ENCODE measurements at places on chromosomes 2 and 18.

DNA sequence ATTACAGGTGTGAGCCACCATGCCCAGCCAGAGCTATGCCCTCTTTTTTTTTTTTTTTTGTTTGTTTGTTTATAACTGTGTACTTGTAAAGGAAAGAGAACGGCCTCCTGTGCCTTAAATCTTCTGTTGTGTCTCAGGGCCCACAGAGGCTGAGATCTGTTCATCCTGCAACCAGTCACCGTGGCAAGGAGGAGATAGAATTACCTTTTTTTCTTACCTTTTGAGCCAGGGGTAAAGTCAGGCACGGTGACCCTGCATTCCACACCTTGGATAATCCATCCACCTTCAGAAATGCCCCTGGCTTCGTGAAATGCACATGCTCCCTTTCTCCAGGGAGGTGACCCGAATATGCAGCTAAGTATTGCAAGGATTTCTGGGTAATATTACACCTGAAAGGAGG is 12.8 kb downstream of the NEDD4L start:
- DNase-seq = no peak

DNA sequence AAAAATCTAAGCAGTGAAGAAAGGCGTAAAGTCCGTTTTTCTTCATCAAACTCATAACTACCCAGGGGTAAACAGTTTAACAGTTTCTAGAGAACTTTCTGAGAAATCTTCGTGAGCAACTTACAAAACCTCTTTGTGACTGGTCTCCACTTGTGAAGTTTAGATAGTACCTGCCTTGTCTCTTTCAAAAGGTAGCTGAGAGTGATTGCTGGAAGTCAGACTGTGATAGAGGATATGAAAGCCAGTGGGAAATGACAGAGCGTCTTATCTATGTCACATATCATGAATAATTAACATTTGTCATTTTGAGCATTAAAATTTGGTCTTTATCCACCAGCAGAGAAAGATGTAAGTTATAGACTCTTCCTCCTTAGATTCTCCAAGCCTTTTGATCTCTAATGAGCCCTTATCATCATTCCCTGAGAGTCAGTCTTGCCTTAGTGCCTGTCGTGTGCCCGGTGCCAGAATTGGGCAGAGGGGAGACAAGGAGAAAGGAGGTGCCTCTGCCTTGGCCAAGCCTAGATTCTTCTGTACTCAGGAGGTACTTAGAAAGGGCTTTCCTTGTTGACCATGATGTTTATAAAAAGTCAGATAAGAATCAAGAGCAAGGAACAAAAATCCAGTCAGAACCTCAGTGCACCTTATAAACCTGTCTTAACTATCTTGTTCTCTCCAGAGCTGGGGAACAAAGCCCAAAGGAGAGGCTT is 205.1 kb upstream of the EPAS1 start:
- no peak for DNase-seq

GRCh38 chr2:237474442-237474911 is 12.6 kb upstream of the MLPH start:
- DNase-seq = no peak

DNA sequence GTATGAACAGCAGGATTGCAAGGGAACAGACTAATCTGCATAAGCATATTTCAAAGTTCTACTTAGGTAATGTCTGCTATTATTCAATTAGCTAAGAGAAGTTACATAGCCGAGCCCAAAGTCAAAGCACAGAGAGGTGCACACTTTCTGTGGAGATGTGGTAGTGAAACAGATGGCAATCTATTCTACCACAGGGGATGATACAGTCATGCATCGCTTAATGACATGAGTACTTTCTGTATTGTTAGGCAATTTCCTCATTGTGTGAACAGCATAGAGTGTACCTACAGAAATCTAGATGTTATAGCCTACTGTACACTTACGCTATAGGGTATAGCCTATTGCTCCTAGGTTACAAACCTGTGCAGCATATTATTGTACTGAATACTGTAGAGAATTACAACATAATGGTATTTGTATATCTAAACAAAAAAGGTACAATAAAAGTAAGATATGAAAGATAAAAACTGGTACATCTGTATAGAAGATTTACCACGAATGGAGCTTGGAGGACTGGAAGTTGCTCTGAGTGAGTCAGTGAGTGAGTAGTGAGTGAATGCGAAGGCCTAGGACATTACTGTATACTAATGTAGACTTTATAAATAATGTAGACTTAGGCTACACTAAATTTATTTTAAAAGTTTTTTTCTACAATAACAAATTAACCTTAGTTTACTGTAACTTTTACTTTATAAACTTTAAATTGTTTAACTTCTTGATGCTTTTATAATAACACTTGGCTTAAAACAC is 197.6 kb downstream of the MBD5 start:
- DNase-seq = no peak

DNA sequence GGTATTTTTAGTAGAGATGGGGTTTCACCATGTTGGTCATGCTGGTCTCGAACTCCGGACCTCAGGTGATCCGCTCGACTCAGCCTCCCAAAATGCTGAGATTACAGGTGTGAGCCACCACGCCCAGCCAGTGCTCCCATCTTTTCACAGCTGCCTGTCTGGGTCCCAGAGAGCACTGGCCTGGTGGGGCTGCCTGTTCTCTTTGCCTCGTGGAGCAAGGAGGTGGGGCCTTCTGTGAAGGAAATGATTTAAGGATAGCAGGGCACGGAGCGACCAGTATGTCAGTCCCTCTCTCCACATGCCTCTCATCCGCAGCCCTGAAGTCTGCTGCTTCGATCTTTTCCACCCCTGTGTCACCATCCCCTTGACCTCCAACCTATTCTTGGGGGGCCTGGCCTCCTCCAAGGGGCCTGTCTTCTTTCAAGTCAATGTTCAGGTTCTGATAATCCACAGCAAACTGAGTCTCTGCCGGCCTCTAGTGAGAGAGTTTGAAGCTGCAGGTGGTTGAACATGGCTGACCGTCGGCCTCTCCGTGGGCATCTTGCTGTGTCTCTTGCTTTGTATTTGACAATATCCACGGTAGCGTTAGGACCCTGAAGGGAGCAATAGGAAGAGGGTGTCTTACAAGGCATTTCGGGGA is 28.2 kb upstream of the GIGYF2 start:
- no peak for DNase-seq

DNA sequence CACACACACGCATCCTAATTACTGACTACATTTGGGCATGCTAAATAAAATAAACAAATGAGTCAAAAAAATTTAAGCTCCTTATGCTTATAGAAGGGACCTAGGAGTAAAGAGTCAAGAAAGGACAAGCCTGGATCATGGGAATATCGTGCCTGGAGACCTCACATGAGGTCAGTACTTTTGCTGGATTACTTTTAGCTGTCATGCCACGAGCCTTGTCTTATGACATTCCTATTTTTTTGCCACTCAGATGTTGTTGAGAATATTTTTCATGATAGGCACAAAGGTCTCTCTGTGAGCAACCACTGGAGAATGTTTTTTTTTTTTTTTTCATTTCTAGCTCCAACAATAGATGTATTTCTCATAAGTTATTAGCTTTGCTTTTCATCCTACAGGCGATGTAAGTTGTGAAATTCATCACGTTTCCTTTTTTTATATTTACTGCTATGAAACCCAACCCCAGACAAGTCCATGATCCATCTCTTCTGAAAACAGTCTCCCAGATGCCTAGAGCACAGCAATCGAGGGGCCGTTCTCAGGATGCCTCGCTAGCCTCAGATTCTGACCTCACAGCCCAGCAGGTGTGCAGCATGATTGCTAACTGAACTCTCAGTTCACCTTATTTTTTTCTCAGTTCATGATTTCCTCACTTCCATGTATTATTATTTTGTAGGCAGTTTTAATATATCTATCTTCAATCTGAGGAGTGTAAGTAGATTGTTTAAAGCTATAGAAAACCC is 464.5 kb downstream of the IRS1 start:
- no peak for DNase-seq

- DNase-seq = no peak
Observed at GRCh38 chr2:195651046-195651445, 6.0 kb upstream of the SLC39A10 start.

All from GM20000 (cell line).